ENCODE measurements at places on chromosomes 16 and 17.

DNA sequence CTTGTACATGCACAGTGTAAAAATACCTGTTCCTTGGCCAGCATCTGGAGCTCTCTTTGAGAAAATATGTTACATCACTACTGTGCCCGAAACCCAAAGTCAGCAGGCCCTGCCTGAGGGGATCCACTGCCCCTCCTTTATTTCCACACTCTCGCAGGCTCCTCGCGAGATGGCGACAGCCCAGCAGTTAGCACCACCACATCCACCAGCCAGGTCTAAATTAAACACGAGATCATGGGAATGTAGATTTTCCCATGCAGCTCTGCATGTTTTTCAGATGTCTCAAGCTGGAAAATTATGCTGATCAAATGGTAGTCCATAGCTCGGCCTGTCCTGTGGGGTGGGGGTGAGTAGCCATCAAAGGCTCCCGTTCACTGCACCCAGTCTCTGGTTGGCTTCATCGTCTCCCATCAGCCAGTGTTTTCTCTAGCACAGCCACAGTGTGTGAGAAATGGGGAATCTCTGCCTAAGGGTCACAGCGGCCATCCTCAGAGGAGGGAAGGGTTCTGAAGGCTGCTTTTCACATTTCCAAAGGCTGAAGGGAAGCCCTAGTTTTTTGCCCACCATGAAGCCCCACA is 34.7 kb downstream of the EPN2 start:
- no peak for DNase-seq

- DNase-seq, result no peak
Observed at GRCh38 chr17:39001703-39002637, 34.8 kb upstream of the FBXO47 start.

GRCh38 chr16:75420987-75421819 is 12.1 kb downstream of the CFDP1 start:
- peak; percentile 13 for DNase-seq

DNA sequence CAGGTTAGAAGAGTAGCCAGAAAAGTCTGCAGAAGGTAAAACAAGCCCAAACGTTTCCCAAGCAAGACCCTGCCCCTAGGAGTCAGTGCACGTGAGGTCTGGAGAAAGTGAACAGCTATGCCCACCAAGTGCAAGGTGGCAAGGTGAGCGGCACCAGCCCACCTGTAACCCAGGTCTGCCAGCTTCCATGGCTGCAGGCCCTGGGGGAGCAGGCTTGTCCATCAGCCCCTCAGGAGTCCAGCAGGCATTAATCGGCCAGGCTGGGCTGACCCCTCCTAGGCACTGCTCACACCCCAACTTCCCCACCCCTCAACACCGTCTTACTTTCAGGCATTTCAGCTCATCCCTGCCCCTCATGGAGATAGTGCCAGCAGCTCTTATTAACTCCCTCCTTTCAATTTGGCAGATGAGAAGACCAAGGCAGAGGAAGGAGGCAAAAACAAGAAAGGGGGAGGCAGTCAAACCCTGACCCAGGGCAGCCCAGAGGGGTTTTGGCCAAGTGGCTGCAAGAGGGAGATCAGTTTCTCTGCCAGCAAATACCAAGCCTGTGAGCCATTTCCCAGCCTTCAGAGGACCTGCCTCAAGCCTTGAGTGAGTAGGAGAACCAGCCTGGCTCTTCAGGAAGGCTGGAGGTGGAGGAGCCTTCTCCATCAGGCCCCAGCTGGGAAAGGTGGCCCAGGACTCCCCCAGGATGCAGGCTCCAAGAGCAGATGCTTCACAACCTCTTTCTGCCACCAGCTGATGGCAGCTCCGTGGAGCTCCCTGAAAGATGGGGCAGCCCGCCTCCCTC is 14.7 kb downstream of the BEAN1 start:
- no peak for DNase-seq

GRCh38 chr17:80091376-80091775 is 10.0 kb upstream of the GAA start:
- no peak for DNase-seq

- DNase-seq, result no peak
Observed at GRCh38 chr16:88839026-88839529, 17.7 kb downstream of the GALNS start.

- DNase-seq, result no peak
Observed at GRCh38 chr17:34151102-34151501, 104.0 kb upstream of the CCL2 start.

- no peak for DNase-seq
Observed at GRCh38 chr16:4404247-4404966, 12.0 kb downstream of the CORO7 start.

DNA sequence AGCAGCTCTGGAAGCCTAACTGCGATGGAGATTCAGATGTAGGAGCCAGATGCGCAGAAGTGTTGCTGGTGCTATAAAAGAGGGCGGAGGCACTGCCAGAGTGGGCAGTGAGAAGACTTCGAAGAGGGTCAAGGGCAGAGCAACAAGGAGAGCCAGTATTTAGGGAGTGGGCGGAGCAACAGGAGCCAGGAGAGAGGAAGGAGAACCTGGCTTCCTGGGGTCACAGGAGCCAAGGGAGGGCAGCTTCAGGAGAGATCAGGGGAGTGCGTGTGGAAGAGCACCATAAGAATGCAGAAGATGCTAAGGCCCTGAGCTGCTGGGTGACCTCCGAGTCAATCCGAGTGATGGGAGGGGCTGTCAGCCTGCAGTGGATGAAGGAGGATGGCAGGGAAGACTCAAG is 14.4 kb upstream of the MRPS23 start:
- DNase-seq, result no peak

GRCh38 chr16:57001026-57001679 is 11.8 kb downstream of the NLRC5 start:
- no peak for DNase-seq

- no peak for DNase-seq
Observed at GRCh38 chr17:80458016-80458415, 18.4 kb downstream of the NPTX1 start.

DNA sequence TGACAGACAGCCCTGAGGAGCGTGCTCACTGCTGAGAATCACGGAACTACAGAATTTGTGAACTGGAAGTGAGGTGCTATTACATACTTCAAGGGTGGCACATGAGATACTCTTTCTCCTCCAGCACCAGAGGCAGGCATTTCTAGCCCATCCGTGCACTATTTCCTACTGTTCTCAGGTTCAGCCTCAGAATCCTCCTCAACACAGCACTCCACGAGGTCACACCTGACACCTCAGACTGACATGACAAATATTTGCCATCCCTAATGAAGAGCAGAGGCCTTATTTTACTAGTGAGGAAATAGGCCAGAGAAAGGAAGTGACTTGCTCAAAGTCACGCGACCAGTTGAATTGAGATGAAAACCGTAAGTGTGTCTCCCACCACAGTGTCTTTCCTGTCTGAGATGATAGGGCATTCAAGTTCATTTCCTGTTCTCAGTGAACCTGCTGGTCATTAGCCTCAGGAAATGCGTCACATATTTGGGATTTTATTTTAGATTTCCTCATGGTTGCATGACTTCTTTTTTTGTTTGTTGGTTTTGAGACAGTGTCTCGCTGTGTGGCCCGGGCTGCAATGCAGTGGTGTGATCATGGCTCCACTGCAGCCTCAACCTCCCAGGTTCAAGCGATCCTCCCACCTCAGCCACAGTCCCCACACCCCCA is 23.6 kb downstream of the SEZ6 start:
- peak; percentile 10 for DNase-seq

GRCh38 chr17:4789951-4790704 is 1.4 kb downstream of the GLTPD2 start:
- peak; percentile 57 for DNase-seq

- DNase-seq, result no peak
Observed at GRCh38 chr17:8835106-8835505, 32.4 kb downstream of the PIK3R6 start.

GRCh38 chr16:68379472-68380347 is 68.6 kb downstream of the SMPD3 start:
- no peak for DNase-seq

- DNase-seq, result no peak
Observed at GRCh38 chr16:74931445-74931844, 53.5 kb downstream of the WDR59 start.

- DNase-seq, result no peak
Observed at GRCh38 chr17:77379832-77380231, 239.1 kb downstream of the SEC14L1 start.

DNA sequence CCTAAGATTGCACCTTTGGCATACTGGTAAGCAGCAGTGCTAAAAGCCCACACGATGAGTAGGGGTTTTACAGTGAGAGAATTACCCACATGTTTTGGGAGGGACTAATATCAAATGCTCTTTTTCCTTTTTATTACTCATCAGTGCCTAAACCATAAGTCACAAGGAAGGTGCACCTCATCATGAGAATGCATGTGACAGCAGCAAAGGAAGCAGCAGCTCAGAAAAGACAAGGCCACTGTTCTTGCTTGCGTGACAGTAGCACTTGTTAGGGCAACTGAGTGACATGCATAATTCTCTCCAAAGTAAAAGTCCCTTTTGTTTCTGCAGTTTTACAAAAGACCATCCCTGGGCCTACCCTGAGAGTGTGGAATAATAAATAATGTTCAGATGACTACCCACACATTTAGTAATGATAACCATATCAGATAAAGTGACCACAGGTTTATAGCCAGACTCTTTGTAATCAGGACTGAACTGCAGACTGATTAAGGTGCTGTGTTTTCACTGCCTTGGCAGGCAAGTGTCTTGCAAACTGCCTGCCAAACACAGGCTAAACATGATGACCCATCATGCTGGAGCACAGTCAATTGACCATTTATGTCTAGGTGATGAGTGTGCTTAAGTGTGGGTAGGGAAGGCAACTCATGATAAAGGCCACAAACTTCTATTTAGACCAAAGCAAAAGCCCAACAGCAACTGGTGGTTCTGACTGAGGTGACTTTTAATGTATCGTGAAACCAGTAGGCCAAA is 1751.4 kb downstream of the TP53TG3F start:
- no peak for DNase-seq

DNA sequence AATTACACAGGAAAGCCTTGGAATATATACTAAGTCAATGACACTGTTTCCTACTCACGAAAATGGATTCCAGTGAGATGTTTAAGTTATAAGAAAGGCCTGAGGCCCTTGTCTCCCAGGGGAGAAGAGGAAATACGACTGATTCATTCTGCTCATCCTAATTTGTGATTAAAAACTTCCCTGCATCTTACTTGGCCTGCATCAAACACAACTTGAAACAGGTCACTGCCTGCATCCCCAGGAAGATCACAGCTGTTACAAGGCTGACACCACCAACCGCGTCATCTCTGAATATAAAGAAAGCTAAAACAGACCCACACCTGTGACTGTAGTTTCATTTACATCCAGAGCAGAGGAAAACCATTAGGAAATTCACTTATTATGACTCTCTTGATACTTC is 121.9 kb downstream of the DNAH3 start:
- no peak for DNase-seq

- DNase-seq, result no peak
Observed at GRCh38 chr17:6483507-6483906, 39.3 kb downstream of the PIMREG start.

- no peak for DNase-seq
Observed at GRCh38 chr17:75394332-75394918, 11.1 kb downstream of the GRB2 start.

- no peak for DNase-seq
Observed at GRCh38 chr16:27330542-27330941, 16.8 kb downstream of the IL4R start.

- no peak for DNase-seq
Observed at GRCh38 chr17:8117367-8117979, 841 bp downstream of the ALOXE3 start.

DNA sequence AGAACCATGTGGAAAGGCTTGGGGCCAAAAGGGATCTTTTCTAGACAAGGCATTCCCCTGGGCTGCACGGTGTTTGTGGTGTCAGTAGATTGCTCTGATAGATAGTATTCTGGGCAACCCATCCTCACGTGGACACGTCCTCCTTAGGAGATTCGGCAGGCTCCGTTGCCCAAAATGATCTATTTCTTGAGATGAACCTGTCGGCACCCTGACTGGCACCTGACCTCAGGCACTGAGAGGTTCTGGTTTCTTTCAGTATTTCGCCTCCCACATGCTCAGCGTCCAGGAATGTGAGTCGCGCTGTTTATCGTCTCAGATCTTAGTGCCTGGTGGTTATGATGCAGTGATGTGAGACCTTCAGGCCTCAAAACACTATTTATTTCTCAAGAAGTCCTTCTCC is 89.7 kb downstream of the MARCHF10 start:
- no peak for DNase-seq

DNA sequence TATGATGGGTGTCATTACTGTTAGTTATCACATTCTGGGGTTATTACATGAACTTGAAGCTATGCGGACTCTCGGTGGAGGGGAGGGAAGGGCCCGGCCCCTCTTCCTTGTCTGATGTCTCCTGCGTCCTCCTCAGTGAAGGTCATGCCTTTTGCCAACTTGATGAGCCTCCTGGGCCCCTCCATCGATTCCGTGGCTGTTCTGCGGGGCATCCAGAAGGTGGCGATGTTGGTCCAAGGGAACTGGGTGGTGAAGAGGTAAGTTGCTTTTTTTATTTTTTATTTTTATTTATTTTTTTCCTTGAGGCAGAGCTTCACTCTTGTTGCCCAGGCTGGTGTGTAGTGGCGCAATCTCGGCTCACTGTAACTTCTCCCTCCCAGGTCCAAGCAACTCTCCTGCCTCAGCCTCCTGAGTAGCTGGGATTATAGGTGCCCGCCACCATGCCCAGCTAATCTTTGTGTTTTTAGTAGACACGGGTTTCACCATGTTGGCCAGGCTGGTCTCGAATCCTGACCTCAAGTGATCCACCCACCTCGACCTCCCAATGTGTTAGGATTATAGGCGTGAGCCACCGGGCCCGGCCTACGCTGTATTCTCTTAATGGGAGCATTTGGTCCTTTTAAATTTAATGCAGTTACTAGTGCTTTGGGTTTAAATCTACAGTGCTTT is 21.6 kb downstream of the POLR3E start:
- peak; percentile 47 for DNase-seq

DNA sequence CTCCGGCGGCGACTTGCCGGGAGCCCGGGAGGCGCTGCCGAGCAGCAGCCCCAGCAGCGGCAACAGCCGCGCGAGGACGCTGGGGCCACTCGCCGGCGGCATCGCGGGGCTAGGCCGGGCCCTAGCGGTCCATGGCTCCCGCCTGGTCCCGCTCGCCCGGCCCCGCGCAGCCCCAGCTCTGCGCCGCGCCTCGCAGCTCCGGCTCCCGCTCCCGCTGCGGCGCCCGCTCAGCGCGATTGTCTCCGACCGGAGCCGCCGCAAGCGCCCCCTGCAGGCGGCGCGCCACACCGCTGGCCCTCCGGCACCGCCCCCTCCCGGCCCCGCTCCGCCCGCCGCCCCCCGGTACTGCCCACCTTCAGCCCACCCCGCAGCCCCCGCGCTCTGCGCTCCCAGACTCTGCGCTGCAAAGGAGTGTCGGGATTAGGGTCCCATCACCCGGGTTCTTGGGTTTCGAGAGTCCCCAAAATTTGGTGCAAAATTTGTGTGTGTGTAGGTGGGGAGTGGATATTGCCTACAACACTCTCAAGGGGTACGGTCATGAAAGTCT is at the start of gene FAM171A2:
Gene FAM171A2 (minus strand): TSS at position 241 of the 547 bp plus-strand sequence. CDS start 139 bp downstream, at position 102.
- DNase-seq, result peak; percentile 39

- DNase-seq, result no peak
Observed at GRCh38 chr17:37516127-37516571, 26.5 kb downstream of the DUSP14 start.

- DNase-seq, result no peak
Observed at GRCh38 chr17:72334205-72334604, 213.4 kb downstream of the SOX9 start.
